NCI-H1930 (cell line): ENCODE measurements at places on chromosomes 11 and 22.

- no peak for DNase-seq
These were observed 70.6 kb downstream of the ARHGAP42 start for GRCh38 chr11:100757646-100758045.

GRCh38 chr22:29126670-29127395 is 54.0 kb downstream of the KREMEN1 start:
- no peak for DNase-seq

- no peak for DNase-seq
These were observed 37.6 kb upstream of the THY1 start for GRCh38 chr11:119460582-119460981.

- no peak for DNase-seq
These were observed 8.4 kb upstream of the MGAT3 start for GRCh38 chr22:39448205-39449054.

GRCh38 chr22:20792966-20793728 is 19.2 kb downstream of the SERPIND1 start:
- no peak for DNase-seq
